ENCODE measurements at places on chromosomes 7 and 10.

DNA sequence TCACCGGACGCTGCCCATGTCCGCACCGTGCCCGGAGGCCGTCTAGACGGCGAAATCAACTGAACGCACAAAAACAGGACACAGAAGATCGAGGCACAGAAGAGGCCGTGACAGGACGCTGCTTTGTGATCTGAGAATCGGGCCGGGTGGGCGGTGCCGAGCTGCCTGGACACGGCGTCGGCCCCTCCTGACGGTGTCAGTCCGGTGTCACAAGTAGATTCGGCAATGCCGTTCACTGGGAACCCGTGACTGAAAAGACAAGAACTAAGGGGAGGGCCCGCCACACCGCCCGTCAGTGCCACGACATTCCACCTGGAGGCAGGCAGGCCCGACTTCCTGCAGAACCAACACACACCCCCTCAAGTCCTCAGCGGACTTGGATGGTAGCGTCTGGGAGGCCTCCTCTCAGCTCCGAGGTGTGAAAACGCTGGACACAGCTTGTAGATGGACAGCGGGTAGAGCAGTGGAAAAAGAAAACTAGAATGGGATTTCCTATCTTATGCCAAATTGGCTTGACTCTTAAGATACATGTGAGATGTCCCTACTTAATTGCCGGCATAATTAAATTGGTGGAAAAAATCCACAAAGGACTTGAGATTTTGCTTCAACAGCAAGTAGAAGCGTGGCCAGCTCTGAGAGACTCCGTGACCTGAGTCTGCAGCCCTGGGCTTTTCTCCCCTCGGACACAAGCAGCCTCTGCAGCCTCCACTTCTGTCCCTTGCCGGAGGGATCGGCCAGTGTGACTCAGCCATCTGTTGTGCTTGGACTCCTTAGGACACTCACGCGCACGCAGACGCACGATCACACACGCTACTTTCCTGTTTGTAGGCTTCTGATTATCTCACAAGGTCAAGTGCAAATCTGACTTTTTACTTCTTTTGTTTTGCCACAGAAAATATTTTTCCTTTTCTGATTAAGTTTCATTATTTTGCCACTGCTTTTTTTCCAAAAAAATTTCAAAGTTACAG is 269.0 kb downstream of the DIP2C start:
- no peak for DNase-seq

DNA sequence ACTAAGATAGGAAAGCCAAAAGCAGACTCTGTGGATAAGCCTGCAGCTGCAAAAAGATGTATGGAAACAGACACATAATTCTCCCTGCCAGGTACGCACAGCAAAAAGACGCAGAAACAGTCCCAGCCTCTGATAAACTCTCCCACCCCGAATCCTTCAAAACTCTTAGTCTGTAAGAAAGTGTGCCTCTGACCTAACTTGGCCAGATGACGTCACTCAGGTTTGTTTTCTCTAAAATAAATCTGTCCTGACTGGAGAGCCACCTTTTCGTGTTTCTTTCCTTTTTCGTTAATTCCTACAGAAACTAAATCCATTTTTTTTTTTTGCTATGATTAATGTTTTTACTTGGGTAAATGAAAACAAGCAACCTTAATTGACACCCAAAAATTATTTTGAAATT is 793.8 kb downstream of the SORCS1 start:
- no peak for DNase-seq

GRCh38 chr10:80503584-80504157 is 34.0 kb upstream of the SH2D4B start:
- DNase-seq = no peak

- DNase-seq = no peak
Measured at GRCh38 chr10:8102708-8103401, 48.4 kb downstream of the GATA3 start.

- DNase-seq = no peak
Measured at GRCh38 chr10:114042895-114043531, 653 bp upstream of the ADRB1 start.

DNA sequence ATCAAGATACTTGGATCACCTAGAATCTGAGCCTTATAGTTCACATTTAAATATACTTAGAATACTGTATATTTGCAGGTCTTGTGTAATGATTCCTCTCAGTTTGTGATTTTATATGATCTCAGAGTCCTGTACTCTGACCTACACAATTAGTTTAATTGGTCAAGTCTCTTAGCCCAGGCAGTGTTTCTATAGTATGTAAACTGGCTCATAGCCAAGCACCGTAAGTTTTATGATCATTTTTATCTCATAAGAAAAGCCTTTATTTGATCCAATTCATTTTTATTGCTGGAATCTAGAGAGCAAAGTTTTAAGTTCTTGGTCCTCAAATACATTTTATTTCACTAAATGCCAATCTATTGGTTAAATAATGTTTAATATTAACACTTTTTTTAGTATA is 242.2 kb downstream of the MALRD1 start:
- no peak for DNase-seq

GRCh38 chr7:86768967-86769760 is 125.5 kb downstream of the GRM3 start:
- no peak for DNase-seq

GRCh38 chr7:4189131-4189570 is 492.9 kb upstream of the FOXK1 start:
- DNase-seq = peak; percentile 91
